ENCODE measurements at places on chromosomes 16 and 17.

DNA sequence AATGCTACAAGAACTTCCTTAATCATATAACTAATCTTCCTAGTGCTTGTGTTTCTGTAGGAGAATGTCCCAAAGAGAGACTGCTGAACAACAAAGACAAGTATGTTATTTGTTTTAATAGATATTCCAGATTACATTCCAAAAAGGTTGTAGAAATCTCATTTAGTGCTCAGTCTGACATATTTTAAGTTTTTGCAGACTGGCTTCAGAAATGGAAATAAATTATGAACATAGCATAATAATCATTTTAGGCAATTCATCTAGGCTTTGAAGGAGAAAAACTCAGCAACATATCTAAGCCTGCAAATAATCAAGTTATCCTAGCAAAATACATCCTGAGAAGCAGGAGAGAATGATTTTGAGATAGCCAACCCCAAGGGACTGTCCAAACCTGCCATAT lies 171.6 kb upstream of the CDH5 start:
- DNase-seq: no peak

DNA sequence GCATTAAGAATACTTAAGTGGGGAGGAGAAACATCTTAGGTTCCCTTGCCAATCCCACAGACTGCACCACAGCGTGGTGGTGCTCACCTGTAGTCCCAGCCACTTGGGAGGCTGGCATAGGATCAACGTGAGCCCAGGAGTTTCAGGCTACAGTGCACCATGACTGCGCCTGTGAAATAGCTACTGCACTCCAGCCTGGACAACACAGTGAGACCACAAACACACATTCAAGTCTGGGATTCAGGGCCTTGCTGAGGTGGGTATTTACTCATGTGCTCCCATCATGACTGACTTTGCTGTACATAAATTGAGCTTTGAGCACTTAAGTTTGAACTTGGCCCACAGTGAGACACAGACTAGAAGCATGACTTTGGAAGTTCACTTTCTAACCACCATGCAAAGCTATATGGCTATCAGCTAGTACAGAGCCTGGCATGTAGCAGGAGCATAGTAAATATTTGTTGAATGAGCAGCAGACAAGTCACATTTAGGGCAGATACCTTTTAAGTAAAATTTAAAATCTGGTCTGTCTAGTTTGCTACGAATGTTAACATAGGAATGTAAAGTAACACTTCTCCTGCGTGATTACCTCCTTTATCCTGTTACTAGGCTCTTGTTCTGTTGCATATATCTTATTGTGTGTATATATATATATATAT lies 33.5 kb downstream of the CEP95 start:
- DNase-seq: no peak

GRCh38 chr17:76063875-76064546 lies 8.3 kb downstream of the SRP68 start:
- peak; percentile 64 for DNase-seq

GRCh38 chr17:65167566-65167965 lies 30.4 kb downstream of the RGS9 start:
- no peak for DNase-seq

DNA sequence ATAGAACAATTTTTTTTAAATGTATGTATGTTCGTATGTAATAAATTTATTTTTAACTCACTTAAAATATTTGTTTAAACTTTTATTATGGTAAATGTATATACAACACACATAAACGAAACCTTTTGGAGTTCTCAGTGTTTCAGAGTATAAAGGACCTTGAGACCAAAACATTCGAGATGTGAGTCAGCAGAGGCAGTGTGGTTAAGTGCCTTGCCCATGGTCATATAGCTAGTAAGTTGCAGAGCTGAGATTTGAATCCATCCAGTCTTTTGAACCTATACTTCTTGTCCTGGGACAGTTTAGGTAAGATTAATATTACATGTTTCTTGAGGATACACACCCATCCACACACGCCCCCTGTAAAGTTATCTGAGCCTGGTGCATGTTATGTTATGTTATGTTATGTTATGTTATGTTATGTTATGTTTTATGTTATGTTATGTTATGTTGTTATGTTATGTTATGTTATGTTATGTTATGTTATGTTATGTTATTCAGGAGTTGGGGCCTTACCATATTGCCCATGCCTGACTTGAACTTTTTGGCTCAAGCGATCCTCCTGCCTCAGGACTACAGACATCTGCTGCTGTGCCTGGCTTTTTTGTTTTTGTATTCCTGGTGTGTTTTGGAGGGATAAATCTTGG lies 41.8 kb downstream of the TNRC6A start:
- DNase-seq: no peak

- peak; percentile 41 for DNase-seq
These were observed 37.8 kb downstream of the ITGAE start for GRCh38 chr17:3762922-3763776.

DNA sequence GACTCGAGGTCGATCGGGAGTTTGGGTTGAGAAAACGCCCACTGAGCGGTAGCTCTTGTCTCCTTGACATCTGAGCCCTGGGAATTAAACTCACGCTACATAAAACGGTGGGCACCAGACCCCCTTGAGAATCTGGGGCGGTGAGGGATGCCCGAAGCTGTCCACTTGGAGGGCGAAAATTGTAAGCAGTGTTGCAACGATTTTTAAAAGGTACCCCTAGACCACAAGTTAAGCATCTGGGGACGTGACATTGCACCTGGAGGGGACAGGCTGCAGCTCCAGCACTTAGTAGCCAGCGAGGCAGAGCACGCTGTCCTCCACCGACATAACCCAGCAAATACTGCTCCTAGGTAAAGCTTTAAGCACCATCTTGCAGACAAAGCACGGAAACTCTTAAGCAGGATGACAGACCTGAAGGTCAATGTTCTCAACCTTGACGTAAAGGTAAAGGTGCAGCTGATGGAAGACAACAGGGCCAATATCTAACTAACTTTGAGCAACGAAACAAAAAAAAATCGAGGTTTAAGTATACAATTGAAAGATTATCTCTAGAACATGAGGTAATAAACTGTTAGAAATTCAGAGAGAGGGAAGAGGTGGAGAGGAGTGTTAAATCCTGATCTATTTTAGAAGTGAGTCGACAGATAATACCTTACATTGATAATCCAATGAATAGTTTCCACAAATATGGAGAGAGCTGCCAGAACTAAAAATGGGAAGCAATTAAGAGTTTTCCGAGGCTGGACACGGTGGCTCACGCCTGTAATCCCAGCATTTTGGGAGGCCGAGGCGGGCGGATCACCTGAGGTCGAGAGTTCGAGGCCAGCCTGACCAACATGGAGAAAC lies 921 bp upstream of the CDR2 start:
- no peak for DNase-seq

- DNase-seq: no peak
These were observed 498.2 kb upstream of the ERCC4 start for GRCh38 chr16:13421726-13422125.

GRCh38 chr16:84656649-84657048 lies 8.3 kb downstream of the KLHL36 start:
- DNase-seq: no peak

DNA sequence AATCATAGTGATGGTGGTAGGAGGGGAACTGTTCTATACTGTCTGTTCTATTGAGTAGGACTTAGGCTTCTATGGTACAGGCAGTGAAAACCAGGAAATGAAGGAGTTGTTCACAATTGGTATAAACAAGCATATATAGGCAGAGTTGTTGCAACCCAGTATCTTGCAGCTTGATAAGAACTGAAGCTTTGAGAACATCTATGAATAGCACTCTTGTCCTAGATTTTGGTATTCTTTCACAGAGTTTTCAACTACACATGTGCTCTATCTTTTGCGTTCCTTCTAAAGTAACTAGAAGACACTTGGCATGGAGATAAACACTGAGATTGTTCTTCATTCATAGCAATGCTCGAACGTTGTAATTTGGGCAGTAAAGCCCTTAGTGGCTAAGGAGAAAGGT lies 91.8 kb downstream of the KCNJ2 start:
- no peak for DNase-seq

DNA sequence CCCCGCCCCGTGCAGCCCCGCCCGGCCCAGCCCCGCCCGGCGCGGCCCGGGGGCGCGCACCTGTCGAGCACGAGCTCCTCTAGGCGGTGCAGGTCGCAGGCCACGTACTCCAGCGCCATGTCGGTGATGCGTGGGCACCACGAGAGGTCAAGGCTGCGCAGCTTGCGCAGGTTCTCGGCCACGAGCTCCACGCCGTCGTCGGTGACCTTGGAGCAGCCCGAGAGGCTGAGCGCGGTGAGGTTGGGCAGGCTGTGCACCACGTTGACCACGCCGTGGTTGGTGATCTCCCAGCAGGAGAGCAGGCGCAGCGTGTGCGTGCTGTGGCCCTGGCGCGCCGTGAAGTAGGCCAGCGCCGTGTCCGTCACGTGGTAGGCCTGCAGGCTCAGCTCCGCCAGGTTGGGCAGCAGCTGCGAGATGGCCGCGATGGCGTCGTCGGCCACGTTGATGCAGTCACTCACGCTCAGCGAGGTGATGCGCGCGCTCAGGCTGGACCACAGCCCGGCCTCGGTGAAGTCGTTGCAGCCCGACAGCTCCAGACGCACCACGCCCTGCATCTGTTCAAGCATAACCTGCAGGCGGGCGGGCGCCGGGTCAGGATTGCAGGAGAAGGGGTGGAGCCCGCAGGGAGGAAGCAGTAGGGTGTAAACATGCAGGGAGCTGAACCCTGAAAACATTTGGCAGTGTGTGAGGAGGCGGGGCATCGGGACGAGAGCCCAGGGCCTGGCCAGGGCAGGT lies 5.3 kb upstream of the WDR24 start:
- DNase-seq: peak; percentile 65

- DNase-seq: no peak
These were observed 100.3 kb upstream of the NOL11 start for GRCh38 chr17:67617304-67617899.

DNA sequence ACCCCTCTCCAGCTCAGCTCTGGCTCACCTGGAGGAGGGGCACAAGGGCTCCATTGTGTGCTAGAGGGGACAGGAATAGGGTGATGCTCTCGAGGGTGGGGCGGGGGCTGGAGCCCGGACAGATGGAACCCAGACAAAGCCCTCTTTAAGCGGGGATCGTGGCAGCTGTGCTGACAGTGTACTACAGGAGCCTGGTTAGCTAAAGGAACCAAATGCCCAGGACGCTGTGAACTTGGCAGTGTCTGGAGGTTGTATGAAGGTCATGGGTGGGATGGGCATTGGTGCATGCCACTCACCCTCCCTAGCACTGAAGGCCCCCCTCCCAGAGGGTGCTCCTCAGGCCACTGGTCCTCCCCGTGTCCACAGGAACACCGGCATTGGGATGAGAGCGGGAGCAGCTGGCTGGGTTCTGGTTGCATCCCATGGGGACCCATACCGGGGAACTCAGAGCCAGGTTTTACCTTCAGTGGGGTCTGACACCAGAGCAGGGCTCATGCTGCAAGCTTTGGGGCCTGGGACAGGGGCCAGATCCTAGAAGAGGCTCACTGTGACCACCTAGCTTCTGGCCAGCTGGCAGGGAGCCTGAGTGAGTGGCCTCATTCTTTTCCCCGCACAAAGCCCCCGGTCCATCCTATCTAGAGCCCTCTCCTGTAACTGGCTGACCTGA lies 11.9 kb downstream of the KIF19 start:
- no peak for DNase-seq

DNA sequence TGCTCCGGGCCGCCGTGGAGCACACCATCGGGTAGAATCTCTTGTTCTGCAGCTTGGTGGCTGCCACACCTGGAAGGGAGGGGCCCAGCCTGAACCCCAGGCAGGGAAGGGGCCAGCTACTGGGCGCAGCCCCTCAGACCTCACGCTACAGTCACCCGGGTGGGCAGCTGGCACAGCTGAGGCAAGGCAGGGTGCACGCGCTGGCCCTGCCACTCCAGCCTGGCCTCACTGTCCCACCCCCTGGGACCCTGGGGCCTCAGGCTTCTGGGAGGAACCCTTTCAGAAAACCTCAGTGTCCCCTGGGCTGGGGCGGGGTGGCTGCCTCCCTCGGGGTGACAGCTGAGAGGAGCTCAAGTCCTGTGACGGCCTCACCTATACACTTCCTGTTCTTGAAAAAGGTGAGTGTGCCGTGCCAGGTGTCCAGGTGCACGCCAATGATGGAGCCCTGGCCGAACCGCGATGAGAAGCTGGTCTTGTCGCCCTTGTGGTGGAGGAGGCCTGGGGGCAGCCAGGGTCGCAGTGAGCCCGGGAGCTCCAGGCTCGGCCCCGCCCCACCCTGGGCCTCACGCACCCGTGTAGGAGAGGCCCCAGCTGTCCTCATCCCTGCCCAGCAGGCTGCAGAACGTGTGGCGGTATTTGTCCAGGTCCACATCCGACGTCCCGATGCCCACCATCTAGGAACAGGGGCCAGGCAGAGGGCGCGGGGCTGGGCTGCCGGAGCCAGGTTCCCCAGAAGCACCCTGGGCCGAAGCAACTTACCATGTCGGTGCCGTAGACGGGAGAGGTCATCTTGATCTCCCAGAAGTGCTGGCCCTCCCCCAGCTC lies 4.7 kb upstream of the MRPS34 start:
- DNase-seq: no peak

- DNase-seq: no peak
These were observed 6.1 kb downstream of the PECAM1 start for GRCh38 chr17:64384253-64385186.

- DNase-seq: no peak
These were observed 36.6 kb downstream of the TMEM11 start for GRCh38 chr17:21177401-21177800.

DNA sequence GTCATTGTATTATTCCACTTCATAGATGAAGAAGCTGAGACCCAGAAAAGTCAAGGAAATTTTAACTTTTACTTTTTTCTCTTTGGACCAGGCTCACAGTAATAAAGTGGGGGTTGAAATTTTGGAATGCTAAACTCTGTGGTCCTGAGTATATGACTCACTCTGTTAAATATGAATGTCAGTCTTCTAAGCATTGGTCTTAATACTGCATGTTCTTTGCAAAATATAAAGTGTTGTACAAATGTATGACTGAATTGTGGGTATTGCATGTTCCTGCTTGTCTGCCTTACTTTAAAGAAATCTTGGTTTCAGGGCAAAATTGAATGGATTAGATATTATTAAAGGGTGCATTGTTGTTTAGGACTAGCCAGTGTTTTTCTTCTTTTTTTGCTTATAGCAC lies 950.8 kb upstream of the GOT2 start:
- no peak for DNase-seq

DNA sequence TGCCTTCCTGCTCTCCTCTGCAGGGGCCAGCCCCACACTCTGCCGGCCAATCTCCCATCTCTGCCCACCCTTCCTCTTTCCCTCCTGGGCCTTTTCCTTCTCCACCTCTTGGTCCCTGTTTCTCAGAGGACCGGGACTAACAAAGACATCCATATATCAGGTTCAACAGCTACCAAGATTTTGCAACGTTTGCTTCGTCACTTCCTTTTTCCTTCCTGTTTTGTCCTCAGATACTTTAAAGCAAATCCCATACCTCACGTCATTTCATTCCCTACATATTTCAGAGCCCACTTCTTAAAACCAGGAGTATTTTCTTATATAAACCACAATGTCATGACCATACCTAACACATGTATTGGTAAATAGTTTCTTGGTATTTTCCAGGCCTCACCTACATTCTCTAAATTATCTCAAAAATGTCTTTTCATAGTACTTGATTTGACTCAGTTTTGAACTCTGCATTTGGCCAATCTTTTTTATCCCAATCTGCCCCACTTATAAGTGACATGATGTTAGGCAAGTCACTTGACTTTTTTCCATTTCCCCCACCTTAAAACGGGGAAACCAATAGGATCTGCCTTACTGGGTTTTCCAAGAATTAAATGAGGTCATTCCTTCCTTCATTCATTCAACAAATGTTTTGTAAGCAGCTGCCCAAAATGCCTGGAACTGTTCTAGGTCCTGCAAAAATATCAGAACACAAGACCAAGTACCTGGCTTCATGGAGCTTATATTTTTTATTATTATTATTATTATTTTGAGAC lies 7.2 kb upstream of the USP10 start:
- DNase-seq: no peak

GRCh38 chr16:12160249-12160648 lies 183.7 kb downstream of the SNX29 start:
- DNase-seq: no peak

- no peak for DNase-seq
These were observed 1.8 kb upstream of the ACTG1 start for GRCh38 chr17:81514489-81514738.

All from activated CD4-positive, alpha-beta T cell treated with anti-CD3 and anti-CD28 coated beads, Interleukin-2, amount 10 ng/mL, durations not matched to agents 7 days and 5 days (primary cell).